Inflammatory macrophage (primary cell): ENCODE measurements at places on chromosomes 12 and 14.

- no peak for DNase-seq
These were observed 156.1 kb downstream of the KICS2 start for GRCh38 chr12:64065881-64066451.

- DNase-seq, result peak; percentile 89
These were observed at the start of gene COQ5 for GRCh38 chr12:120528861-120529525. Gene COQ5 (minus strand): TSS chr12:120529158. CDS start chr12:120529141, 17 bp downstream.

- no peak for DNase-seq
These were observed 264.0 kb upstream of the HMGA2 start for GRCh38 chr12:65560286-65560685.

DNA sequence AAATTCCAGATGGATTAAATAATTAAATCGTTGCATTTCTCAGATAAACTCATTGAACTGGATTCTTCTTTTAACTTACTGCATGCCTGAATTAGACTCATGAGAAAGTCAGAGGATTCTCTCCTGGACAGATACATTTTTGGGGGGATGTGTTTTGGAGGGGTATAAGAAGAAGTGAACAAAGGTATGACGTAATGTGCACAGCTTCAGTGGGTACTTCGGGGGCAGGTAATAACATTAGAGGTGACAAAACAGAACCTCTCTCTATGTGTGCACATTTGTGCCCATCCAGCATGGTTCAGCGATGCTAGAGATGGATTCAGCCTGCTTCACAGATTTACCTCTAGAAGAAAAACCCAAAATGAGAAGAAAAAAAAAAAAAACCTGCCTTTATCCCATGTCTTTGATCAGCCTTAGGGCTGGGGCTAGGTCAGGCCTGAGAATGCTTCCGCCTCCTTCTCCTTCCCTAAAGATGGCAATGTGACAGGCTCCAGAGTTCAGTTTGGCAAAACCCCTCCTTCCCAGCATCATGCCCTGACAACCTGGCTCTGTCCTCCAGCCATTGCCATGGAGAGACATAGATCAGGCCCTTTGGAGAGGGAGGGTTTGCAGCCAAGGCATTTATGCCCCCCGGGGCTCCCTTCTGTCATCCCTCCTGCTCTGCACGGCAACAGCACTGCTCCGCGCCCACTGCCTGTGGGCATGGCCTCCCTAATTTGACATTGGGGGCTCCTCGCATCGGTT lies 166.7 kb downstream of the KCNA5 start:
- no peak for DNase-seq

GRCh38 chr14:77947372-77947771 lies 147.5 kb downstream of the ADCK1 start:
- DNase-seq, result no peak

DNA sequence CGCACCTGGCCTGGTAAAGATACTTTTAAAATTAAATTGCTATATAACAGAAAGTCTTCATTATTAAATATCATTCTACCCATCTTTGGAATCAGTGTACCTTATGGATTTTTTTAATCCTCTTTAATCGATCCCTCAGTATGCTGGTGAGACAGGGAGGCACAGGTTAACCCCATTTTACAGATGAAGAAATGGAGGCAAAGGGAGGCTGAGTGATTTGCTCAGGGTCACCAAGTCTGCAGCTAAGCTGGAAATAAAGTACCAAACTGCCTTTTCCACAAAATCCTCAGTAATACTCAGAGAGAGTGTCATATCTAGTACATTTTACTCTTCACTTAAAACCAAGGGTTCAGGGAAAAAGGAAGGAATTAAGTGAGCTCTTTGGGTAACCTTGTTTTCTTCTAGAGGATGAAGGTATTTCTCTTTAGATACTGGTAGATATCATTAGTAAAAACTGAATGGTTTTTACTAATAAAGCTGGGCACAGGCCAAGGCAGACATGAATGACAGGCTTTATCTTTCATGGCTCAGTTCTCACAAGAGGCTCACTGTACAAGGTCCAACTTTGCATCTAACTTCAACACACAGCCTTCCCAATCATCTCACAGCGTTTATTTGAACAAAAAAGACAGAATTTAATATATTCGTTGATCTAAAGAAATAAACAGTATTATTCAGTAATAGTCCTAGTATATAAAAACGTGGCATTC lies 35.3 kb upstream of the TTC7B start:
- no peak for DNase-seq

GRCh38 chr12:6867413-6868210 lies at the start of gene TPI1:
Gene TPI1 (plus strand): TSS chr12:6867531. CDS start chr12:6867567, 36 bp downstream.
- DNase-seq, result peak; percentile 91

GRCh38 chr12:104281636-104282035 lies 21.9 kb upstream of the EID3 start:
- no peak for DNase-seq

DNA sequence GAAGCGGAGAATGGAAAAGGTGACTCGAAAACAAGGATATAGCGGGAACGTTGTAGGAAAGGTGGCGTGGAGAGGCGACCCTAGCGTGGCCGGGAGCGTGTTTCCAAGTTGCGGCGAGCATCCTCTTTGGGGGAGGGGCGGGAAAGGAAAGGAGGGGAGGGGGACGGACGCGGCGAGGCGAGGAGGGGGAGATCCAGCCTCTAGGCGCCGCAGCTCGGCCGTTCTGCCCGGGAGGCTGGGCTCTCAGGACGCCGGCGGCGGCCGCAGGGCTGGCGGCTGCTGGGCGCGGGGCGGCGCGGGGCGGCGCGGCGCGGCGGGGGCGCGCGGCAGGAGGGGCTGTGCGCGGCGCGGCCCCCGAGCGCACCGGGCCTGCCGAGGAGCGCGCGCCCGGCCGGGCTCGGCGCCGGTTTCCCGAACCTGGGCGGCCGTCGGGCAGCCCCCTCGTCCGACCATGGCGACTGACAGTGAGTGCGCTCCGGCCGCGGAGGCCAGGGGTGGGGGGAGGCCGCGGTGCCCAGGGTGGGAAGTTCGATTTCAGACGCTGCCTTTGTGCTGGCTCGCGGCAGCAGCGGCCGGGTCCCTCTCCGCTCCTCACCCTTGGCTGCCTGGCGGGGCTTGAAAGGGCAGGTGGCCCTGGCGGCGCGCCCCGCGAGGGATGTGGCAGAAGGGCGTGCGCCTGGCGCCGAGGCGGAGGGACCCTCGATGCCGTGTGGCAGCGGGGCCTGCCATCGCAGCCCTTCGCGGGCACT lies 50.3 kb downstream of the SNAPC1 start:
- no peak for DNase-seq

GRCh38 chr14:97724265-97724731 lies 927.1 kb downstream of the VRK1 start:
- DNase-seq, result no peak

DNA sequence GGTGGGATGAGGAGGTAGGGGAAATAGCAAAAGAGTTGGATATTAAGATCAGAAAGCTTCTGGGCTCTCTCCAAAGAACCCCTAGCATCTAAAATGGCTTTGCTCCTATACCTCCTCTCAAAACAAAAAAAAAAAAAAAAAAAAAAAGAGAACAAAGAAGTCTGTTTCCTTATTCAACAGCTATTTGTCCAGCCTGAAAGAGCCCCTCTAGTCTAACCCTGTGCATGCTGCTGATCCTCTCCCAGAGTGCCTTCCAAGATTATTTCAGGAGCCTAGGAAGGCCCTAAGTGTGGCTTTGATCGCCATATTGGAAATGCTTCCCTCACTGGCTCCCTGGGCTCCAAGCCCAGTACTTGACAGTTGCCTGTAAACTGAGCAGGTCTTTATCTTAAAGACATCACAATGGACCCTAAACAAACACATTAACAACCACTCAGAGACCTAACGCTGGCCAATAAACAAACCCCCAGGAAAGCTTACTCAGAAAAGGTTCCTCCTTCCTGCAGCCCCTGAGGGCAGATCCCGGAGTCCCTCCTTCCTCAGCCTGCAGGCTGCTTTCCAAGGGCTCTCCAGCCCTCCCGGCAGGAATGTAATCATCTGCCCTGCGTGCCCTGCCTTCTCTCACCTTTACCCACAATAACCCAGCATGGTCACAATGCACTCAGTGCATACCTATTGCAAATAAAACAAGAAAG lies 17.4 kb upstream of the COL2A1 start:
- DNase-seq, result no peak

DNA sequence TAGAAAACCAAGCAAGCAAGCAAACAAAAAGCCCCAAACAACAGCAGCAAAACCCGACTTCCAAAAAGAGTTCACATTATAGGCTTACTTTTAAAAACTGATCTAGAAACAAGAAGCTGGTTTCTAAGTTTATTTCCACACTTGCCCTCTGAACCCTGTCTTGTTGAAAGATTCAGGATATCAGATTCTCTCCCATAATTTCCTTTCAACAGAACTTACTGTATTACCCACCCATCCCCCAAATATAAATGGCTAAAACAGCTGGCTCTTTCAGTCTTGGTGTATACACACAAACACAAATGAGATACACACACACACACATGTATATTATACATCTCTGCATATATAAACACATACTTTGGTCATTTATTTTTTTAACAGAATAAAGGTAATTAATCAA lies 460.9 kb downstream of the ZFP36L1 start:
- no peak for DNase-seq

DNA sequence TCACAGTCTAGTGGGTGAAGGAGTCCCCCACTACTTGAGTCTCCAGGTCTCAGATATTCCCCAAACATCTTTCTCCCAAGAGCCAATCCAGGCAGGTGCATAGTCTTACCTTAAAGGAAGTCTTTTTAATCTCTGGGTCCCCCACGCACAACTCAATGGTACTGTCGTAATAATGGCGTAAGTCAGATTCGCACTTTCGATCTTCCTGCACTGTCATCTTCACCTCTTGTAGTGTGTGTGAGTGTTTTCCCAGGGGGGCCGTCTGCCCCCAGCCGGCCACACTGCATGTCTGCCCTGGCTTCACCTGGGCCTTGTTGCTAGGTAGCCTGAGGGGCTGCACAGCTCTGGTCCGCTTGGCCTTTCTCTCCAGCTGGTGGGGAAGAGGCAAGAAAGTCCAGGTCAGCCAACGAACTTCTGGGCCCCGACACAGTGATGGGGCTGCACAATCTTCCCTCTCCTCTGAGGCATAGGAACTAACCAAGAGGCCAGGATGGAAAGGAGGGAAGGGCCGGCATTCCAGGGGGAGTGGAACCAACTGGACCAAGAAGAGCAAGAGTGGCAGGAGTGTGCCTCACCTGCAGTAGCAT lies 2.1 kb downstream of the GZMB start:
- no peak for DNase-seq

GRCh38 chr12:79615596-79616560 lies 74.9 kb downstream of the PAWR start:
- no peak for DNase-seq

- no peak for DNase-seq
These were observed 112.5 kb upstream of the MED13L start for GRCh38 chr12:116389990-116390389.

DNA sequence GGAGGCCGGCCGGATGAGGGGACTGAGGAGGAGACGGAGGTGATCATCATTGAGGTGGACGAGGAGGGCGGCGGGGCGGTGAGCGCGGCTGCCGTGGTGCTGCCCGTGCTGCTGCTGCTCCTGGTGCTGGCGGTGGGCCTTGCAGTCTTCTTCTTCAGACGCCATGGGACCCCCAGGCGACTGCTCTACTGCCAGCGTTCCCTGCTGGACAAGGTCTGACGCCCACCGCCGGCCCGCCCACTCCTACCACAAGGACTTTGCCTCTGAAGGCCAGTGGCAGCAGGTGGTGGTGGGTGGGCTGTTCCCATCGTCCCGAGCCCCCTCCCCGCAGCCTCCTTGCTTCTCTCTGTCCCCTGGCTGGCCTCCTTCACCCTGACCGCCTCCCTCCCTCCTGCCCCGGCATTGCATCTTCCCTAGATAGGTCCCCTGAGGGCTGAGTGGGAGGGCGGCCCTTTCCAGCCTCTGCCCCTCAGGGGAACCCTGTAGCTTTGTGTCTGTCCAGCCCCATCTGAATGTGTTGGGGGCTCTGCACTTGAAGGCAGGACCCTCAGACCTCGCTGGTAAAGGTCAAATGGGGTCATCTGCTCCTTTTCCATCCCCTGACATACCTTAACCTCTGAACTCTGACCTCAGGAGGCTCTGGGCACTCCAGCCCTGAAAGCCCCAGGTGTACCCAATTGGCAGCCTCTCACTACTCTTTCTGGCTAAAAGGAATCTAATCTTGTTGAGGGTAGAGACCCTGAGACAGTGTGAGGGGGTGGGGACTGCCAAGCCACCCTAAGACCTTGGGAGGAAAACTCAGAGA lies 9.6 kb downstream of the MMP14 start:
- no peak for DNase-seq

GRCh38 chr14:38536376-38537038 lies 280.6 kb upstream of the CLEC14A start:
- DNase-seq, result no peak

GRCh38 chr12:57887631-57888408 lies 41.3 kb upstream of the CTDSP2 start:
- DNase-seq, result no peak

DNA sequence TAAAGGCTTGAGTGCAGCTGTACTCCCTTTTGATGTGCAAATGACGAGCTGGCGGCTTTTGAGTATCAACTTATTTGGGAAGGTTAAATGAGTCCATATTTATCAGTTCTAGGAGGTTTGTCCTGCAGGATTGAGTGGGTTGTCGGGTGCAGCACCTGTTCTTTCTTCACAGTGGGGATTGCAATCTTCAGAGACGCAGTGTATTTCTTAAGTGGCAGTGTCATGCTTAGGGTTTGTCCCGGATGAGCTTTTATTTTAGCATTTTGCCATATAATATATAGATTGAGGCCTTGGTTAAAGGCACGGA lies 1.2 kb downstream of the FUT8 start:
- no peak for DNase-seq

- DNase-seq, result no peak
These were observed 109.8 kb upstream of the CPSF6 start for GRCh38 chr12:69129564-69129963.

- no peak for DNase-seq
These were observed 97.4 kb downstream of the LMNTD1 start for GRCh38 chr12:25455696-25456095.

DNA sequence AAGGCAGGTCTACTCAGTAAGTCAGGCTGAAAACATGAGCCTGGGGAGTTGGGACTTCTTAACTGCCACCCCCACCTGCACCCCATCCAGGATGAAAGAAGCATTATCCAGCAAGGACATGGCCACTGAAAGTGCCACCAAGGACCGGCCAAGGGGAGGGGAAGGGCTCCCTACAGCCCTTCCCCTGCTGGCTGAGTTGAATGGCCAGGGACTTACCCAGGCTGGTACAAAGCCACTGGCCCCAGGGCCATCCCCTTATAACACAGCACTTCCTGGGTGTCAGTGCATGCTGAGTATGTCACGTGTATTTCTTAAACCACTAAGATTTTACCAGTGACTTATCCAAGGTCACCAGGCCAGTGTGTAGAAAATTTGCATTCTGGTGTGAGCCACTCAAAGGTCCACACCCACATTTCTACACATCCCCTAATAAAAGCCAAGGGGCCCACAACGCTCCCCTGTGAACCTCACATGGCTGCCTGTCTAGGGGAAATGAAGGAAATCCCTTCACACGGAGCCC lies 29.3 kb upstream of the ZFP36L1 start:
- DNase-seq, result no peak

- DNase-seq, result no peak
These were observed 29.0 kb downstream of the NCOR2 start for GRCh38 chr12:124538194-124539082.

GRCh38 chr12:80400571-80400991 lies 43.5 kb upstream of the PTPRQ start:
- no peak for DNase-seq

- no peak for DNase-seq
These were observed 83.1 kb upstream of the TSPAN8 start for GRCh38 chr12:71240946-71241345.
